ENCODE measurements at places on chromosomes 11 and 22.

GRCh38 chr22:46588279-46589140 lies 31.7 kb upstream of the GRAMD4 start:
- no peak for DNase-seq

- DNase-seq: peak; percentile 46
Observed at GRCh38 chr22:22235558-22235957, 9.0 kb upstream of the VPREB1 start.

- no peak for DNase-seq
Observed at GRCh38 chr22:35102663-35103062, 36.7 kb downstream of the ISX start.

- no peak for DNase-seq
Observed at GRCh38 chr11:35711173-35711910, 48.8 kb downstream of the TRIM44 start.

DNA sequence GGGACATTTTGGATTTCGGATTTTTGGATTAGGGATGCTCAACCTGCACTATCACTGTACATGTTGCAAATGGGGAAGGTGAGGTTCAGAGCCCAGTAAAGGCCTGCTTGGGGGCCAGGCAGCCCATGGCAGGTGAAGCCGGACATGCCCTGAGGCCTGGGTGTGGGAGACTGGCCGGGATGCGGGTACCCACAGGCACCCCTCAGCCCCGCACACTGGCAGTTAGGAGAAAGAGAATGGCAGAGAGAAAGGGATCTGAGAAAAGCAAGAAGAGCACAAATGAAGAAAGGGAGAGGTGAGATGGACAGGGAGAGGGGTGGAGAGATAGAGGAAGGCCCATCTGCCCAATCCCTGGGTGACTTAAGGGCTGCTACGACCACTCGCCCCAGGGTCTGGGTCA lies 52.8 kb downstream of the SCGB1A1 start:
- no peak for DNase-seq

- DNase-seq: no peak
Observed at GRCh38 chr11:57370941-57371340, 10.0 kb downstream of the PRG3 start.

GRCh38 chr11:77479746-77480352 lies 6.0 kb upstream of the PAK1 start:
- no peak for DNase-seq

DNA sequence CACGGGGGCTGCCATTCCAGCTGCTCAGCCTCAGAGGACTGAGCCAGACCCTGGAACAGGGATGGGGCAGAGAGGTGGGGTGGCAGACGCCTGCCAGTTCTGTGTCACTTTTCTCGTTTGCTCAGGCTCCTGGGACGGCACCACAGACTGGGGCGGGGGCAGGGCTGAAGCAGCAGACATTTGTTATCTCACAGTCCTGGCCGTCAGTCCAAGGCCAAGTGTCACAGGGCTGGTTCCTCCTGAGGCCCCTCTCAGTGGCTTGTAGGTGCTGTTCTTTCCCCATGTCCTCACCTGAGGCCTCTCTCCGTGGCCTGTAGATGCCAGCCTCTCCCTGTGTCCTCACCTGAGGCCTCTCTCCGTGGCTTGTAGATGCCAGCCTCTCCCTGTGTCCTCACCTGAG lies 24.7 kb downstream of the TPCN2 start:
- no peak for DNase-seq

DNA sequence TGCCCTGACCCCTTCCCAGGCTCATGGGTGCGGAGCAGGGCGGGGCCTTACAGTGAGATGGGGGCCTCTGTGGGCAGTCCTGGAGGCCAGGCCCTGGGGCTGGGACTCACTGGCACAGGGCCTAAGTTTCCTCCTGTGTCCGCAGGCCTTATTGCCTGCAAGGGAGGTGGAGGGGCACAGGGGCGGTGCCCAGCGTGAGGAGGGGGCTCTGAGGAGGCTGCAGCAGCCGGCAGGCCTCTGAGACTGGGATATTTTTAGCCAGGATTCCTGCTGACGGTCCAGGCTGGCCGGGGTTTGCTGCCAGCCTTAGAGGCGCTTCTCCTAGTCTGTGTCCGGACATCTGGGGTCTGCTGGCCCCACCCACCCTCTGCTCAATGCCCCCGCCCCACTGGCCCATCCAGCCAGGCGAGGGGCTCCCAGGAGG lies 5.7 kb upstream of the RTN4R start:
- no peak for DNase-seq

- no peak for DNase-seq
Observed at GRCh38 chr11:1840780-1841480, 2.1 kb downstream of the TNNI2 start.

DNA sequence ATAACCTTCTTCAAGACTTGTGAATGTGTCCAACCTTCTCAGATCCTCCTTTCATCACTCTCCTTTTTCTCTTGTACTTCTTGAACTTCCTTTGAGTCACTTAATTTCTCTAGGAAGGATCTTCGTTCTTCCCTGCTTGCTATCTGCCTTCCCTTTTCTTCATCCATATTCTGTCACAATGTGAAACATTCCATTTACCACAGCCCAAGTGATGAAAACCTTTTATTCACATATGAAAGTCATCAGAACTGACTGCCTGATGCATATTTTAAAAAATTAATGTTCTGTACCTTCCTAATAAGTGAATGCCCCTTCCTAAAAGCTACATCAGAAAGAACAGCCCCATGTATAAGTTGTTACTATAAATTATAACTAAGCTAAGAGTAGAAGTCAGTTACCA lies 520.4 kb upstream of the LUZP2 start:
- DNase-seq: no peak

DNA sequence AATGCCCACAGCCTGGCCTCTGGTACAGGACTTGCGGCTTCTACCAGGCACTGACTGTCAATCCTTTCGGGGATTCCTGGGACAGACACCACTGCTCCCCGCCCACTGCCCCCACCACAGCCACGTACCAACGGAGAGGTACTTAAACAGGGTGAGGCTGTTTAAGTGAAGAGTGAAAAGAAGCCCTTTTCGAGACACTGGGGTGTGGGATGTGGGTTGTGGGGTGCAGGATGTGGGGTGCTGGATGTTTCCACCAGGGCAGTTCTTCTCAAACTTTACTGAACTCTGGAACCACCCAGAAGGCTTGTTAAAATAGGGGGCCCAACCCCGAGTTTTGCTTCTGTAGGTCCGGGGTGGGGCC lies 34.2 kb upstream of the PRR5 start:
- no peak for DNase-seq

DNA sequence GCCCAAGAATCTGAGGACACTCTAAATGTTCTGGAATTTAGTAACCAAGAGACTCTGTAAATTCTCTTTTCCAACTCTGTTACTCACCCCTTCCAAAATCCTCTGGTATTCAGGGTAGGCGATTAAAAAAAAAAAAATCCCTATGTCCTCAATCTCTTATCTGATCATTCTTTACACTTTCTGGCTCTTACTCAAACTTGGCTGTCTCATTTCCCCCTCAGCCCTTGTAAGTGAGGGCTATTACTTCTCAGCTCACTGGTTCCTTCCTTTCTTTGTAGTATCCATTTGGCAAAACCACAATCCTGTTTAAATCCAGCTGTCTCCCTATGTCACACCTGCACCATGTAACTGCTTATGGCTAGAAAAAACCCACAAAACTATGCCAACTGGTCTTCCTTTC lies 12.7 kb upstream of the MSANTD2 start:
- no peak for DNase-seq

- DNase-seq: no peak
Observed at GRCh38 chr11:20193307-20193706, 33.0 kb upstream of the DBX1 start.

GRCh38 chr11:31656051-31656450 lies 146.5 kb downstream of the ELP4 start:
- no peak for DNase-seq

DNA sequence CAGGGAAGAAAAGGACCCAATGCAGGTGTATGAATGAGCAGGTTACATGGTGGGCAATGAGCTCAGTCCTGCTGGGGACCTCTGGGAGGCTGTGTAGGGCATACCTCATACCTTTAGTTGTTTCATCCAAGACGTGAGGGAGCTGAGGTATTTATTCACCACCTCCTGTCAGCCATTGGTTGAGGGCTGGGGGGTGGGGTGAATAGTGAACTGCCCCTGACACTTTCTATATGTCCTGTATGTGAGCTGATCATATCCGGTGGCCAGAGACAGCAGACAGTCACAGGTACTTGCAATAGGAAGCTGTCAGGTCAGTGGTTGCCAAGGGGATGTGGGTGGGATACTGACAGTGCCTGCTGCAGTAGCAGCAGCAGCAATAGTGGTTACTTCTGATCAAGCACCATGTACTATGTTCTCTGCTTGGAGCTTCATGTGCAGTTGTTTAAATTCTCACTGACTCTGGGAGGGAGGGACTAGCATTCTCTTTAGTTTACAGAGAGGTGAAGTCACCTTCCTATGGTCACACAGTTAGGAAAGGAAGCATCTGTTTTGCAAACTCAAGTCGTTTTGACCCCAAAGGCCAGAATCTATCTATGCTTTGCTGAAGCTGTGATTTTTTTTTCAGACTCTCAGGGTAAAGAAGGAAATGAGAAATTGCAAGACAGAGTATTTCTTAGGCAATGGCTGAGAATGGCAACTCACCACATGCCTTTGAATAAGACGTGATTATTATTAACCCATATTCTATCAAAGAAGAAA lies 54.0 kb downstream of the MIAT start:
- no peak for DNase-seq

GRCh38 chr11:118921121-118921928 lies 4.4 kb downstream of the BCL9L start:
- DNase-seq: no peak

DNA sequence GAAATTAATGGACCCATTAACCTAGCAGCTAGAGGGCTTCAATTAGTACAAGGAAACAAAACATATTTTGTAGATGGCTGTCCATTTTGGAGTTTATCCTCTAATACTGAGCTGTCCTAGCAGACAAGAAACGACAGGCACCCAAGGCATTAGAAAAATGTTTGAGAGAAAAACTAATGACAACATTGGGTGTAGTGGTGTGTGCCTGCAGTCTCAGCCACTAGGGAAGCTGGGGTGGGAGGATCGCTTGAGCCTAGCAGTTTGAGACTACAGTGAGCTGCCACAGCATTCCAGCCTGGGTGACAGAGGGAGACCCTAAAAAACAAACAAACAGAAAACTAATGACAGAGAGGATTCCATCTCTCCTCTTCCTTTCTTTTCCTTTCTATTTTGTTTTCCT lies 1.5 kb downstream of the A4GALT start:
- DNase-seq: no peak

DNA sequence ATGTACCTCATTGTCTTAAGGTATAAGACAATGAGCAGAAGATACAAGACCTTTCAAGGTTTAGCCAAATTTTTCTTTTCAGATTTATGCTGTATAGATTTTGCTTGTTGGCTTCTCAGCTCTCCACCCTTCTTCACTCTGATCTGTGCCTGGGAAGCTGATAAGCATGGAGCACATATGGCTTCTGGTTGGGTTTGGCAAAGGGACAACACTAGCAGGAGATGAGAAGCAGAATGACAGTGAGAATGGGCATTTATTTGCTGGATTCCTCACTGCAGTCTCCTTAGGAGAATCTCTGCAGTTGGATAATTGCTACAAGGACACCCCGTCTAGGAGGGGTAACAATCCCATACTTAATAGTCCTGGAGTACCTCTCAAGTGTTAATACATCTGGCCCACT lies 474.8 kb upstream of the CCDC90B start:
- DNase-seq: no peak

DNA sequence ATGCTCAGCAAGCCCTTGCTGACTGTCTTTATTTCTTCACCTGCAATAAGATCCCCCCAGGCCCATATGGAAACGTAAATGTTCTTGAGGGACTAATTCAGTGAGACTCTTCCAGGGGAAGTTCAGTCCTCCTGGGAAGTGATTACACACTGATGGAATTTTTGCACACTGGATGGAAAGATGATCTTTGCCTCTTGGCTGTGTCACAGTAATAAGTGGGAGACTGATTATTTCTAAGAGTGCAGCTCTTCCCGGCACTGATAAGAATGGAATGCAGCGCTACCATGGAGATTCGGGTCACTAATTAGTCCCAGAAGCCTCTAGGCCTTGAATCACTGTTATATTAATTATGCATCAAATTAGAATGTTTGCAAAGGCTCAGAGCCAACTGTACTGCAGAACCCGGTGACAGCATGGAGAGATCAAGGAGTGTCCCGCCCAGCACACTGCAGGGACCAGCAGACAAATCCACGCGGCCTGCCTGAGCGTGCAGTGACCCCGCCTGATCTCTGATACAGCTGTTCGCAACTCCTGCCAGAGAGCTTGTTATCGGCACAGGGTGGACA lies 178.3 kb downstream of the SNX19 start:
- no peak for DNase-seq

DNA sequence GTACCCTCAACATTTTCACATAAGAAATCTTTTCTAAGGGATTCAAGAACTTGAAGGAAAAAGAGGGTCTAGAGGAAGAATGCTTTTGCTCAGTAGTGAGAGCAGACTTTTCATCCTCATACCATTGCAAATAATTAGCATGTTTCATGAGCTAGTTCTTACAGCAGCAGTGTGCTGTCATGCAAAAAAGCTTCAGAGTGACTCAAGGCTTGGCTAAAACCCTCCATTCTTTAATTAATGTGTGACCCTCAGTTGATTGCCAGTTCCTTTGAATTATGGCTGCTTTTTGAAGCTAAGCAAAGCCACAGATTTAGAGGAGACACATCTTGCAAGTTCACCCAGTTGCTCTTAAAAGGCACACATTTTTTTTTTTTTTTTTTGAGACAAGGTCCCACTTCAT lies 36.6 kb upstream of the PCF11 start:
- no peak for DNase-seq

DNA sequence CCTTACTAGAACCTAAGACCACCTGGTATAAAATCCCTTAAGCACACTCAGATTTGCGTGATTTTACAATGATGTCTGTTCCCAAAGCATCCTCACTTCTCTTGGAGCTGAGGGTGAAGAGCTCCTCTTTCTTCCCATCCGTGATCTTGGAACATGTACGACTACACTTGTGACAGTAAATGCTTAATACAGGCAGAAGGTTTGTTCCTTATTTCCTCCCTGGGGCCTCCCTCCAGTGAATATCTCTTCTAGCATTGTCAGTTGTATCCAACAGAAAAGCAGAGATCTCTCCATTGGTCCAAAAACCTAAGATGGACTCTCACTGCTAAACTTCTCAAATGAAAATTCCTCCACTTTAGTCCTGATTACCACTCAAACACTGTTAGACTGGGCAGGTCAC lies 103.6 kb upstream of the VPREB1 start:
- no peak for DNase-seq

- no peak for DNase-seq
Observed at GRCh38 chr11:78666675-78667160, 92.1 kb upstream of the NARS2 start.

GRCh38 chr11:46114961-46115360 lies 6.3 kb downstream of the PHF21A start:
- no peak for DNase-seq
